ENCODE measurements at places on chromosomes 6 and 20.

- no peak for DNase-seq
Measured at GRCh38 chr20:13611611-13612125, 27.1 kb downstream of the TASP1 start.

DNA sequence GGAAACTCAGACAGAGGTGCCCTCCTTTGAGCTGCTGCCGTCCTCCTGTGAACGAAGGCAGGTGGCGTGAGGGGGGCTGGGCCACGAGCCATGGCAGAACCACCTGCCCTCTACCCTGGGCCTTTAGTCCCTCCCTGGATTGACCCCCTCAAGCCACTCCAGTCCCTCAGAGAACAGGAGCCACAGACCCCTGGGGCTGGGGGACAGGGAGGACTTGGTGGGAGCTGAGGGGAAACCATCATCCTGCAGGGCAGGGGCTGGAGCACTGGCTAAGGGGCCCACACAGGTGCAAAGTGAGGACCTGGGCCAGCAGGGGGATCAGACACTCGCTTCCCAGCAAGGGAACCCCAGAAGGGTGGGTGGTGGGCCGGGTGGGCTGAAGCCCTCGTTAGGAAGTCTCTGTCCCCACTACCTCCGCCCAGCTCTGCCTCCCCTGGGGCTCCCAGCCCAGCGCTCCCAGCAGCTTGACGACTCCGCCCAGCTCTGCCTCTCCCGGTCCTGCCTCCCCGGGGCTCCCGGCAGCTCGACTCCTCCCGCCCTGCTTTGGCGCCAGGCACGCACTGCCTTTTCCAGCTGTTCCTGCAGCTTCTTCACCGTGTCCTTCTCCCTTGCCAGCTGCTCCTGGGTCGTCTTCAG is 44.4 kb downstream of the DSTN start:
- no peak for DNase-seq

GRCh38 chr6:91442342-91442741 is 855.5 kb upstream of the MAP3K7 start:
- DNase-seq, result no peak

DNA sequence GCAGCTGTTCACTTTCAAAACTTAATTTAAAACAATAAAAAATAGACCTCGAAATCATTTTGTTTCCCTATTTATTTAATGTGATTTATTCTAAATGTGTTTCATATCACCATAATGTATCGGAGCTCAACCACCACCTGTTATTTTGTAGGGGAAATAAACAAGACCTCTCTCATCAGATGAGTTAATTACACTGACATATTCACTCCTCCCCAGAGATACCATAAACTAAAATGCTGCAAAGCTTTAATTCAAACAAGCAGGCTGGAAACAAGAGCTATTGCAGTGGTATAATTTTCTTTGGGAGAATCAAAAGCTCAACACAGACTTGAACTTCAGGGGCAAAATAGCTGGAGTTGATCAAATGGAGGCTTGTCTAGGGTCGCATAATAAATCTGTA is 303.5 kb upstream of the TSHZ2 start:
- no peak for DNase-seq

- no peak for DNase-seq
Measured at GRCh38 chr6:1739680-1740079, 130.0 kb downstream of the FOXC1 start.

DNA sequence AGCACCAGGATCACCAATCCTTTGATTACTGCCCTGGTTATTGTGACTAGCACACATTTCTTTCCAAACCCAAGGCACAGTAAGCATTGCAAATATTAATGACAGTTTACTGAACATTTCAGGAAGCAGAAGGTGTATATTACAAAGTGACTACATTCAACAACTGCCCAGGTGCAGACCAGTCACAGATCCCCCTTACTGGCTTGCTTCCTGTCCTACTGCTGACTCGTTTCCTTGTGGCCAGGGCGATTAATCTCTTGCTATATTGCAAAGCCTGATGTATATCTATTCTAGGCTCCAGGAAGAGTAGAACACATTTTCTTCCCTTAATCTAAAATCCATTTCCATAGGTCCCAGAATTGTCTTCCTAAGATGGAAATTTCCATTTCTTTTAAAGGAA is 77.2 kb upstream of the EPHA7 start:
- DNase-seq, result no peak

DNA sequence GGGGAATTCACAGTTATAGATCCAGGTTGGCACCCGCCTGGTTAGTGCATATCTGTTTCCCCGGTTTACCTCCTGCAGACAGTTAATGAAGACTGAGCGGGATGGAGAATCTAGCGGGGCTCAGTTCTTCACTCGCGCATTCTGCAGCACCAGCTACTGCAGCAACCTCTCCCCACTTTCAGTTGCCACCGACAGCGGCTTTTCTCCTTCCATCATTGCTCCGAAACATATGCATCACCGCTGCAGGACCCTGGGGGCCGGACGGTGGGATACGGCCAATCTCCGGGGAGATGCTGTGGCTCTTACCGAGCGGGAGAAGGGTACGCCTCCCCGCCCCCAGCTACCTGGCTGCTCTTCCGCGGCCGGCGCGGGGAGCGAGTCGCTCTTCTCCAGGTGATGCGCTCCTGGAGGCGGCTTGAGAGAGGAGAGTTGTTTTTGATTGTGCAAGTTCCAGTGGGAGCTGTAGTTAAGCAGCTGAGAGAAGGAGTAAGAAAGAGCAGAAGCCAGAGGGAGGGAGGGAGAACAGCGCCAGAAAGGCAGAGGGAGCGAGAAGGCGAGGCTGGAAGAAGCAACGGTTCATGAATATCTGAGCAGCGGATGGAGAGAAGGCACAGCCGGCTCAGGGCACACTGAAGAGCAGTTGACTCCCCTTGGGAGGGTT is at the start of gene SGK1:
SGK1 (minus strand) TSS at position 642 of the 661 bp plus-strand sequence. CDS start 652 bp downstream, outside the sequence.
- DNase-seq, result no peak

GRCh38 chr6:70616728-70617260 is 50.1 kb downstream of the SDHAF4 start:
- DNase-seq, result no peak

- no peak for DNase-seq
Measured at GRCh38 chr6:30818391-30818841, 65.9 kb upstream of the DDR1 start.

GRCh38 chr6:133724726-133725125 is 164.2 kb upstream of the TCF21 start:
- DNase-seq, result no peak

- DNase-seq, result no peak
Measured at GRCh38 chr20:56773749-56774148, 144.6 kb downstream of the TFAP2C start.

- no peak for DNase-seq
Measured at GRCh38 chr6:30156262-30156599, 4.8 kb downstream of the TRIM10 start.

GRCh38 chr6:105804000-105804399 is 282.1 kb upstream of the PRDM1 start:
- no peak for DNase-seq

DNA sequence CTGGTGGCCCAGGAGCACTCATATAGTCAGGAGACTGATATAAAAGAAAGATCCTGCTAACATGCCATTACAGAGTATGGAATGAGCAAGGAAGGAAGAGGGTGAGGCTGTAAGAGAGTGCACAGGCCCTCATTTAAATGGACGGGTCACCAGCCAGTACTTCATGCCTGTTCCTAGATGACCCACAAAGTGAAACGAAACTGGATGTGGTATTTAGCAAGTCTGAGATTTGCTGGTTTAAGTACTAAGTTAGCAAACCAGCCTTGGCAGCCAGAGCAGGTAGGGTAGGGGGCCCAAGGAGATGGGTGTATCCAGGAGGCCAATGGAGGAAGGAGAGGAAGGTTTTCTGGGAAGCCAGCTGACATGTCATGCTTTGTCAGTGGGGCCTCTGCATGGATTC is 15.9 kb downstream of the NT5E start:
- DNase-seq, result no peak

DNA sequence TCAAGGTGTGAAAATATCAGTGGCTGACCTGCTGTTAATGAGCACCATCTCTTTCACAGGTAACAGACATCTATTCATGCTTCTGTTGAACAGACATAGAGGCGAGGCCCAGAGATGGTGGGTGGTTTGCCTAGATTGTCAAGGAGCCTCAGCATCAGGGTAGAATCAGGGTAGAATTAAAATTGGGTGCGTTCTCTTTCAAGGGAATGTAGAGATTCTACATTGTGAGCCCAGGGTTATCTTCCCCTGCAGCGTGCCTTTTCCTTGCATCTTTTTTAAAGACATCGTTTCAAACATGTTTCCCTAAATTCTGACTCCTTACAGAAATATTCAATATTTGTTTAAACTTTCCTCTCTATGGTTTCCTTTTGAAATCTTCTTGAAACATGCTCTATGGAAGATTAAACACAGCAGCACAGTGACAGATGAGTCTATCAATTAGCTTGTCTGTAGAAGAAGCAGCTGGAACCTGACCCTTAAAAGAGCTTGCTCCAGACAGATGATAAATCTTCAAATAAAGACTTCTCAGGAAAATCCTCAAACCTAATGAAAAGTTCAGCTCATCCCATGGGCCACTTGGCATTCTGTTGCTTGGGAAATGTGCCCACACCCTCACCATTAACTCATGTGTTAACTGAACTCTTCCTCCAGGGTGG is 119.8 kb downstream of the IPCEF1 start:
- no peak for DNase-seq

GRCh38 chr6:30357678-30358540 is 13.0 kb downstream of the RPP21 start:
- DNase-seq, result no peak

GRCh38 chr6:144152334-144152900 is 2.1 kb downstream of the STX11 start:
- no peak for DNase-seq

Measured in activated CD8-positive, alpha-beta memory T cell treated with anti-CD3 and anti-CD28 coated beads for 48 hours (primary cell).